Stimulated activated CD4-positive, alpha-beta T cell treated with anti-CD3 and anti-CD28 coated beads, Interleukin-2, amount 100 ng/mL, for 4 hours (primary cell): ENCODE measurements at places on chromosomes 2 and 18.

- no peak for DNase-seq
These were observed 26.8 kb downstream of the BCL11A start for GRCh38 chr2:60526623-60527022.

DNA sequence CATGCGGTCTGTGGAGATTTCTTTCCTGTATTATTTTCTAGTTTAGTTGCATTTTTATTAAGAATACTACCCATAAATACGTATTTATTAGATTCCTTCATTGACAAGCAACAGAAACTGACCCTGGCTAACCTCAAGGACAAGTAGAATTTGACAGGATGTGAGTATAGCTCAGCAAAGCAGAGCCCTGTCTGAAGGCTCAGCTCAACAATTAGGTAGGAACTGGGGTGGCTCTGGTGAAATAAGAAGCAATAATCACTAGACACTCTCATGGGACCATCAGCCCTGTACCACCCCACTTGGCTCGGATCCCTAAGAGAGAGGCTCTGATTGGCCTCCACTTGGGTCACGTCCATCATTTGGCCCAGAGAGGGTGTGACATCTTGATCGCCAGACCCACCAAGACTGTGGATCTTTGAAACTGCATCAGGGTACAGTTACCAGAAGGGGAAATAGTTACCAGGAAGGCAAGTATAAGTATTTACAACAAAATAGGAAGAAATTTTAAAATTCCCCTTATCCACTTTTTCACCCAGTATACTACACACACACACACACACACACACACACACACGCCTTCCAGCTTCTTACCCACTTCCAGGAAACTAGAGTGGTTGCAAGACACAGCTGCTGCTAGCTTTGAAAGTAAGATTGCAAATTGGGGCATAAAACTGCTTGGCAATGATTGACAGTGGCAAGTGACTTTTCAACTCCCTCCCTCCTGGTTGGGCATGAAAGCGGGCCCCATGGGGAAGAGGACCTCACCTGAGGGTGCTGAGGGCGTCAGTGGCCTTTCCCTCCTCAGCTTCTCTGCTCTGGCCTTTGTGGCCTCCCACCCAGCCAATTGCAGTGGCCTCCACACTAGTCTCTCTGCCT is 41.8 kb downstream of the KCTD18 start:
- no peak for DNase-seq

DNA sequence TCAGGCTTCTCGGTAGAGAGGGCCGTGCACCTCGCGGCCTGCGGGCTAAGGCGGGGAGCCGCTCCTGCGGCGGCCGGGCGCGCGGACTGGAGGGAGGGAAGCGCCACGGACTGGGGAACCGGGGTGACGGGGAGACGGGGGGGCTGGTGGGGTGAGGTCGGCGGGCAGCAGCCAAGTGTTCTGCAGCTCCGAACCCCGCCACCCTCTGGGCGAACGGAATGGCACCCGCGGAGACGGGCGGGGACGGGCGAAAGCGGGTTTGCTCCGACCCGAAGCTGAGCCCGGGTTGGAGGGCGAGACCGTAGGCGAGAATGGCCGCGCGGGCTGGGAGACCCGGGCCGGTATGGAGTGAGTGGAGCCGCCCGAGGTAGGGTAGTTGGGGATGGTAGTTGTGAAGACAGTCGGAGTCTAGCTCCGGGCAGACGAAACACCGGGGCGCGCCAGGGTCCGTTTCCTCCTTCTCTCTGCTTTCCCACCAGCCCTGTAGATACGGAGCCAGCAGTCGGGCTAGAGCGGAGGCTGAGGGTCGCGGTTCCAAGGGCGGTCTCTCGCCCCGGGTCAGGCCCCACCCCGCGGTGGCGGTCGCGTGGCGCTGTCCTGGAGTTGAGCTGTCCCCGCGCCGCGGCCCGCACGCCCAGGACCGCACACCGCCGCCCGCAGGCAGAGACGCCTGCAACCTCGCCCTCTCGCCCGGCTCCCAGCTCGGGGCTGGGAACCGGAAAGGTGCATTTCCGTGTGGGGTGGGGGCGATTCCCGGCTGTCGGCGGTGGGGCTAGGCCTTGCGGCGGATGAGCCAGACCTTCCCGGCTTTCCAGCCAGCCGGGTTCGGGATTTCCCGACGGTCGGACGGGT is 160.3 kb upstream of the SIX2 start:
- DNase-seq, result no peak

GRCh38 chr2:189527812-189528592 is 52.6 kb downstream of the SLC40A1 start:
- DNase-seq, result no peak

DNA sequence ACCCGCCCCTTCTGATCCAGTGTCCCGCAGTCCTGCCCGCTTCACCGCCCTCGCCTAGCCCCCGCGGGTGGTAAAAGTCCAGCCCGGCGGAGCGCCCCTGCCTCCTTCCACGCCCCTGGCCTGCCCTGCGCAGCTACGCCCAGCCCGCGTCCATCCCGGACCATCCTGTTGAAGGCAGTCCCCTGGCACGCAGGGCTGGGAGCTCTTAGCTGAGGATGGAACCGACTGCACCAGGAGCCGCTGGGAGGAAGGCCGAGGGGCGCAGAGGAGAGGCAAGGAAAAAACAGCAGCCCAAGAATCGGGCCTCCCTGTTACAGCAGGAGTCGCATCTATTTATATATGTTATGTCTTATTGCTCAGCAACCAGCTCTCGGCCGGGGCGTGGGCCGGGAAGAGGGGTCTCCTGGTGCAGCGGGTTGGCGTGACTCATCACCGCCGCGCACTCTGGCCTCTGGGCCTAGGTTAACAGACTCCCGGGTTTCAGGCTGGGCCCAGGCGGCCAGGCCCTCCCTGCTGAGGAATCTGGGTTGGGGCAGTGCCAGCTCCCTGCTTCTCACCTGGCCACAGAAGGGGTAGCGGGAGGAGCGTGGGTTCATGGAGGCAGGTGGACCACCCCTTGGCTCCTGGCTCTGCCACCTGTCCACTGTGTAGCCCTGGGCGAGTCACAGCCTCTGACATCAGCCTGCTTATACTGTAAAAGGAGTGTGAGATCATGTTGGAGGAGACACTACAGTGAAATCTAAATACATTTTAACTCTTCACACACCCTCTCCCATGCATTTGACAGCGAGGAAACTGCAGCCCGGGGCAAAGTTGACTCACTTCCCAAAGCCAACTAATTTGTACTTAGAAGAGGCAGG is 13.4 kb upstream of the MAP3K2 start:
- no peak for DNase-seq

GRCh38 chr2:55887351-55887750 is 36.2 kb downstream of the EFEMP1 start:
- no peak for DNase-seq
